ENCODE measurements at places on chromosomes 16 and 17. TPM values are rescaled to one million over a fixed set of nuclear protein-coding genes. Genes with fewer than 3 reads are reported as not detected.

Gene BAHCC1
- 5.7 TPM for total RNA-seq

Gene FBXO39
- total RNA-seq: 0.37 TPM

Gene RCVRN
- total RNA-seq: not detected

Gene PRR35
- total RNA-seq: not detected

Gene SOST
- 3.4 TPM for total RNA-seq

Gene ACSM5
- 0.26 TPM for total RNA-seq

Gene FASN
- 118 TPM for total RNA-seq

Gene GAS2L2
- total RNA-seq: not detected

Gene SHCBP1
- total RNA-seq: 16.4 TPM

Gene QRICH2
- 2.1 TPM for total RNA-seq

Gene MYH11
- total RNA-seq: 0.13 TPM

Gene YPEL3
- total RNA-seq: 8.5 TPM
